ENCODE measurements at places on chromosomes 16 and 17.

- DNase-seq = peak; percentile 69
These were observed 790 bp downstream of the TRADD start for GRCh38 chr16:67158637-67159600.

DNA sequence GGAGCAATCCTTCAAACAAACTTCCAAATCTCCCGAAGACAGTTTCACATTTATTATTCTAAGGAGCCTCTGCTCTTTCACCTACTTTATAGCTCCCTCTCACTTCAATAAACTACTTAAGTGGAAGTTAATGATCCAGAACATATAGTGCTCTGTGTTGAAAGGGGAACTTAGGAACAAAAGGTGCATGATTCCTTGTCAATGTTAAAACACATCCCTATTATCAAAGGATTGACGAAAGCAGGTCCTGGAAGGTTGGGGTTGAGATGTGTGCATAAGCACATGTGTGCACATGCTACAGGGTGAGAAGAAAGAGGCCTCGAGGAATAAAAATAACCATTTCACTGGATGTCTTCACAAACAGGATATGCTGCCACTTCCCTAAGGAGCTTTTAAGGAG is 170.3 kb downstream of the SLC39A11 start:
- no peak for DNase-seq

DNA sequence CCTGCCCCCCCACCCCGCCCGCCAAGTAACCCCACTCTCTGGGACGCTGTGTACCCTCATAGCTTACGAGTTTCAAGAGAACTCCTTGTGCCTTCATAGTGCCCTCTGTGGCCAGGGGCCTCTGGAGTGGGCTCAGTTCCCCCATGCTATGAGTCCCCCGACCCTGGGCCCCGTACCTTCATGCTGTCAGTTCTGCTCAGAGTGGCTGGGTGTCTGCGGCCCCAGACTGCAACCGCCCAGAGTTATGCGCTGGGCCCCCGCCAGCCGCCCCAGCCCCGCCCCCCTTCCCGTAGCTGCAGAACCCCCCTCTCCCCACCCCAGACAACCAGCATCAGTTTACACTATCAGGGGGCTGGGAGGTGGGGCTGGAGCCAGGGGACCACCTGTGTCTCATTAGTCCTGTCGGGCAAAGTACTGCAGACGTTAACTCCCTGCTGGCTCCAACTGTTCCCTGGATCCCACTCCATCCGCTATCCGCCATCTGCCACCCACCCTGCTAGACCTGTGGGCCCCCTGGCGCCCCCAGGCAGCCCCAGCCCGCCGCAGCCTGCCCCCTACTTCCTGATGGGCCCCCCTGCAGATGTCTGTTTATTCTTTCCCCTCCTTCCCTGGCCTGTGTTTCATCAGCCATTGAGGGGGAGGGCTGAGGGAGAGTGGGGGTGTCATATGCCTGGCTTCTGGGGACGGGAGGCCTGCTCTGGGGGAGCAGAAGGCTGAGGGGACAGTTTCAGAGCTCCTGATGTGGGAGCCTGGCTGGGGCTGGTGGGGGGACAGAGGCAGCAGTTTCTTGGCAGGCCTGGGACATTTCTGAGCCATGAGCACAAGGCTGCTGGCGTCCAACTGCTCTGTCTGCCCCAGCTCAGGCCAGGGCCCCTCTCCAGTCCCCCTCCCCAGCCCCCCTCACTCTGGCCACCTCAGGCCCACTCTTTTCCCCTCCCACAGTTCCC is at the start of gene MFAP4:
MFAP4 (minus strand) TSS at position 217 of the 947 bp plus-strand sequence; CDS start at position 182, 35 bp downstream.
- DNase-seq = no peak

GRCh38 chr16:3012246-3012645 is 477 bp upstream of the CLDN9 start:
- DNase-seq = no peak

- no peak for DNase-seq
These were observed 43.6 kb upstream of the CACNG5 start for GRCh38 chr17:66791347-66791746.

DNA sequence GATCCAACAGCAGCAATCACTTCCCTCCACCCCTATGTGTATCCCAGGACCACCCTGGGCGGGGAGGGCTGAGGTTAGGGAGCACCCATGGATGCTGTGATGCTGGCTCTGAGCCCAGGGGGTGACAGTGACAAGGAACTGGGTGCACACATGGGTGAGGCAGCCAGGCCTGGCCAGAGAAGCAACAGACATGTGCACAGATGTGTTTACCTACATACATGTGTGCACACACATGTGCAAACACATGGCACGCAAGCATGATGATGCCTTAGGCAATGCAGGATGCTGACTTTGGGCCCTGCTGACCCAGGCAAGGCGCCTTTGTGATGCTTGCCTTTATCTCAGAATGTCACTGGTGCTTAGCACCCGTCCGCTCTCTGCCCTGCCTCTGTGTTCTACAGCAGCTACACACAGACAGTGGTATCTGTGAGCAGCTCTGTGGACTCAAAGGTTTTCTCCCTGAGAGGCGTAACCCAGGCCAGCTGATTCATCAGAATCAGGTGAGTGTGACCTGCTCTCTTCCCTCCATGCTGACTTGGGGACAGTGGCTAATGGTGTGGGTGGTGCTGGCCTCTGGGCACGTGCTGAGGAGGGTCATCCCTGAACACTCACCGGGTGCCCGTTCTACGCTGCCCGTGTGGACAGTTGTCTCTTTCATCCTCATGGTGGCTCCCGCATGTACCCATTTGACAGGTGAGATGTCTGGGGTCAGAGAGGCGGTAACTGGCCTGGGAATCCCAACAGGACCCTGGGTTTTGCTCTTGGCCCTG is 38.5 kb upstream of the KSR1 start:
- DNase-seq = no peak

DNA sequence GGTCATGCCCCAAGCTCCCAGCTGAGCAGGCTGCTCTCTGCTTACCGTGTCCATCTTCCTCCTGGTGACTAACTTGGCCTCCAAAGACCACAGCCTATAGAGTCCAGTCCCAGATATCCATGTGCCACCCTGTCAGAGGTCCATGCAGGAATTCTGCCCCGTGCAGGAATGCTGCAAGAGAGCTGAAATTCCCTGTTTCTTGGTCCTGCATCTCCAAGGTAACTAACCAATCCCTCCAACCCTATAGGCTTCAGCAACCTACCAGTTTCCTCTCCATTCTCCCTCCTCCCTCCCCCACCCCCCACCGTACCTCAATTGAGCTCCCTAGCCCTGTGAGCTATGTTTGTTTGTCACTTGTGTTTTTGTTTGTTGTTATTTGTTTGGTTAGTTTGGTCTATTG is 9.6 kb upstream of the MKS1 start:
- no peak for DNase-seq

DNA sequence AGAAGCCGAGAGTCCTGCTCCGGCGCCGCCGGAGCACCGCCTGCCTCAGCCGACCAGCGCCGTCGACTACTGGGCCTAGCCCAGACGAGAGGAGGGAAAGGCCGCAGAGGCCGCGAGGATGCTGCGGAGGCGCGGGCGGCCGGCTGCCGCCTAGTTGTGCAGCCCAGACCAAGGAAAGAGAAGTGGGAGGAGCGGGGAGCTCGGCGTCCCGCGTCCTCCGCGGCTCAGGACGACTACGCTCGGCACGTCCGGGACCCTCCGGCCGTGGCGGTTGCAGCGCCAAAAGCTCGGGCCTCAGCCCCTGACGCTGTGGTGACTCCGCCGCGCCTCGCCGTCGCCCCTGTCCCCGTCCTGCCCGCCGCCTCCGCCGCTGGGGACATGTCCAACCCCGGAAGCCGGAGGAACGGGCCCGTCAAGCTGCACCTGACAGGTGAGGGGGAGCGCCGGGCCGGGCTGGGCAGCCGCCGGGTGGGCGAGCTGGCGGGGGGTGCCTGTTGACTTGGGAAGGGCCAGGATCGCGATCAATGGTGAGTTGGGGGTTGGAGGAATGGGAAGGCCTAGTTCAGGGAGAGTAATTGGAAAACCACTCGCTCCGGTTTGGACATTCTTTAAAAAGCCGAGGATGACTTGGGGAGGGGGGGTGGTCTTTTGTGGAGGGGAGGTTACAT is 37.7 kb downstream of the RNF135 start:
- DNase-seq = peak; percentile 13

DNA sequence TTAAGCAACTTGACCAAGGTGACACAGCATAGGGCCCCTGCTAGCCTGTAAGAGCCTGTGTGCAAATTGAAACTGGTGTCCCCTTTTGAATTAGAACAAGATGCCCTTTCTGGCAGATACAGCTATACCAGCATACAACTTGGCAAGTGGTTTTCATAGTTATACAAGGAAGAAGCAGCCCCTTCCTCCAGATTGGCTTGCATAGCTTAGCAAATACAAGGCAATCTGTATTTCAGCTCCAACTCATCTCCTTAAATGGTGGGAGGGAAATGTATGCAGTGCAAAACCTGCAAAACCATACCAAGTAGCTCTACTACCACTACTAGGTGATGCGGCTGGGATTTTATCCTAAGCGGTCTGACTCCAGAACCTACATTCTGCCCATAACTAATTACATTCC is 427.1 kb downstream of the HAPSTR1 start:
- no peak for DNase-seq

DNA sequence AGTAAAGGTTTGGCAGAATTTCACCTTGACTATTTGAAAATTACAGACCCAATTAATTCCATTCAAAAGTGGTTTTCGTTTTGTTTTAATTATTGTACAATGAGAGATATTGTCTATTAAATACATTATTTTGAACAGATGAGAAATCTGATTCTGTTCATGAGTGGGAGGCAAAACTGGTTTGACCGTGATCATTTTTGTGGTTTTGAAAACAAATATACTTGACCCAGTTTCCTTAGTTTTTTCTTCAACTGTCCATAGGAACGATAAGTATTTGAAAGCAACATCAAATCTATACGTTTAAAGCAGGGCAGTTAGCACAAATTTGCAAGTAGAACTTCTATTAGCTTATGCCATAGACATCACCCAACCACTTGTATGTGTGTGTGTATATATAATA is 72.6 kb downstream of the CDK12 start:
- no peak for DNase-seq

GRCh38 chr17:1108478-1108764 is 71.4 kb downstream of the ABR start:
- DNase-seq = no peak
